Activated T-cell treated with anti-CD3 and anti-CD28 coated beads for 4 hours (primary cell): ENCODE measurements at places on chromosomes 12 and 14.
A peak's percentile ranks its signal among the peaks of the same experiment; 100 is the strongest.

DNA sequence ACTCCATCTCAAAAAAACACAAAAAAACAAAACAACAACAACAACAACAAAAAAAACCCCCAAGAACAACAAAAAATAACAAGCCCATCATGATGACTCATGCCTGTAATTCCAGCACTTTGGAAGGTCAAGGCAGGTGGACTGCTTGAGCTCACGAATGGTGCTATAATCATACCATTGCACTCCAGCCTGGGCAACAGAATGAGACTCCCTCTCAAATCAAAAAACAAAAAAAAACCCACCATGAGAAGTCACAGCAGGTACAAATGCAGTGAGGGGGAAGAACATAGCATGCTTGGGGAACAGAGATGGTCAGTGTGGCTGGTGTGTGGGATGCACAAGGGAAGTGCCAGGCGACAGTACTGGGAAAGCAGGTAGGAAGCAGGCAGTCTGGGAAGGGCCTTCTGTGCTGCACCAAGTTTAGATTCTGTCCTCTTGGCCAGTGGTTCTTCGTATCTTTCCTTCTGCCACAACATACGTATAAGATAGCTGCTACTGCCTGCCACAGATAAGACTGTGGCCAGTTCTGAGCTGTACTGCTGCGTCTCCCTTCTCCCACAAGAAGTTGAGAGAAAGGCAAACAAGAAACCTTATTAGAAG is 28.0 kb downstream of the ATG14 start:
- no peak for DNase-seq

DNA sequence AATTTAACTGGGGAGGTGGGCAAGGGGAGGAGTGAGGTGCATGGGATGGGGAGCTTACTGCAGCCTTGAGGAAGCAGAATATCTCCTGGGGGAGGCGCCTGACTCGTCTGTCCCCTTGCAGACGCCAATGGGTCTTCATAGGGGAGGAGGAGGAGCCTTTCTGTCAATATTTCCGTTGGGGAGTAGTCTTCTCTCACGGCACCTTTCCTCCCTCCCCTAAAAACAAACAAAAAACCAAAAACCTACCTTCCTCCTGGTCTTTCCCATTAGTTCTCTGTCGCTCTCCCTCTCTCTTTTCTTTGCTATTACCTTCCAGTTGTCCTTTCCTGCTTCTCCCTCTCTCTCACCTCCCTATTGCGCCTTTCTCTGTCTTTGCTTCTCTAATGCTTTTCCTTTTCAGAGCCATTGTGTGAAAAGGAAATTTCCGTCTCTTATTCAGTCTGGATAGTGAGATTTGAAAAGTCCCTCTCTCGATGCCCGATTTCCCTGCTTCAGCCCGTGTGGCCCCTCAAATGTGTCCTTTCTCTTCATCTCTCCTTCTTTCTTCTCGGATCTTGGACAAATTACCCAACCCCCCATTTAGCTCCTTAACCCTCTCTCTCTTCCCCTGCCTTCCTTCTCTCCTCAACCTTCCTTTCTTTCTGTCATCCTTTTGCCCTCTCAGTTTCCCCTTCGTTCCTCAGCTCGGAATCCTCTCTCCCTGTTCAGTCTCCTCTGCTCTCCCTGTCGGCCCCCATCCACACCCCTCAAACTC is 5.9 kb downstream of the GPR84 start:
- DNase-seq, result peak; percentile 36

GRCh38 chr12:25655702-25656101 is 102.6 kb upstream of the LMNTD1 start:
- DNase-seq, result no peak

- DNase-seq, result no peak
Observed at GRCh38 chr12:31297572-31298514, 28.1 kb downstream of the SINHCAF start.

DNA sequence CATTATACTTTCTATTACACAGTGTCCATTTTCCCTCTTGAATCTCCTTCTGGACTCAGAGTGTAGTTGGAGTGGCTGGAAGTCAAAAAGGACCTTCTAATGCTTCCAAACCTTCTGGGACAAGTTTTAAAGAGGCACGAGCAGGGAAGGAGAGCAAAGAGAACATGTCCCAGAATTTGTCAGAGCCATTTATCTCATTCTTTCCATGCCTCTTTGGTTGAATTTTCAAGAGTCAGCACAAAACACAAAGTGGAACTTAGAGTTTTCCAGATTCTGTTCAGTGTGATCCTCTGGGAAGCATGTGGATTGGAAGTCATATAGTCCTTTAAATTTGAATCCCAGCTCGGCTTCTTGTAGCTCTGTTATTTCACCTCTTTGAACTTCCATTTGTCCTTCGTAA is 138.2 kb upstream of the PWP1 start:
- DNase-seq, result no peak

DNA sequence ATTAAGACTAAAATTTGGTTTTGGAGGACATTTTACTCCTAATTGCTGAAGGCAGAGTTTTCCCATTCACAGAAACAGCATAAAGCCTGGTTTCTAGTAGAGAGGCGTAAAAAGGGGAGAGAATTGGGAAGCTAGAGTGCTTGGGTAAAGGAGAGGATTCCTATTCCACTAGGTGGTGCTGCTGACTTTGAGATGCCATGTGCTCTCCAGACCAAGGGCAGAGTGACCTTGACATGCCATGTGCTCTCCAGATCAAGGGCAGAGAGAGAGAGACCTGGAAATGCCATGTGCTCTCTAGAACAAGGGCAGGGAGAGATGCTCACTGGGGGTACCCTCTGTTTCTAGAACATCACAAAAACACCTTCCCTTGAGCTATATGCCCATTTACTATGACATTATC is 176.2 kb upstream of the PDZRN4 start:
- DNase-seq, result no peak

DNA sequence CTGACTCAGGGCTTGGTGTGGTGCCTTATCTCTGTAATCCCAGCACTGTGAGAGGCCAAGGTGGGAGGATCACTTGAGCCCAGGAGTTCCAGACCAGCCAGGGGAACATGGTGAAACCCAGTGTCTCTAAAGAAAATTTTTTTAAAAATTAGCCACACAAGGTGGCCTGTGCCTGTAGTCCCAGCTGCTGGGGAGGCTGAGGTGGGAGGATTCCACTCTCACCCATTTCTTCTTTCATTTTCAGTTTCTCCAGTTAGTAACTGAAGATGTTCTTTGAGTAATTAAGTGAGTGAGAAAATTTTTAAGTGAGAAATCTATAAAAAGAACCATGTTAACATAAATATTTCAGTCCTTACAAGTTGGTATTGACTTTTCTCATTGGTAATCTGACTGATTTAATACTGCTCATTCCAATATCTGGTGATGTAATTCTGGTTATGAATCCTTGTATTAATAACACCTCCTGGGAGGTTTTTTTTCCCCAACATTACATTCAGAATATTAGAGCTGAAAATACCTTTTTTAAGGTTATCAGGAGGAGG is 6.1 kb downstream of the METTL3 start:
- DNase-seq, result no peak

DNA sequence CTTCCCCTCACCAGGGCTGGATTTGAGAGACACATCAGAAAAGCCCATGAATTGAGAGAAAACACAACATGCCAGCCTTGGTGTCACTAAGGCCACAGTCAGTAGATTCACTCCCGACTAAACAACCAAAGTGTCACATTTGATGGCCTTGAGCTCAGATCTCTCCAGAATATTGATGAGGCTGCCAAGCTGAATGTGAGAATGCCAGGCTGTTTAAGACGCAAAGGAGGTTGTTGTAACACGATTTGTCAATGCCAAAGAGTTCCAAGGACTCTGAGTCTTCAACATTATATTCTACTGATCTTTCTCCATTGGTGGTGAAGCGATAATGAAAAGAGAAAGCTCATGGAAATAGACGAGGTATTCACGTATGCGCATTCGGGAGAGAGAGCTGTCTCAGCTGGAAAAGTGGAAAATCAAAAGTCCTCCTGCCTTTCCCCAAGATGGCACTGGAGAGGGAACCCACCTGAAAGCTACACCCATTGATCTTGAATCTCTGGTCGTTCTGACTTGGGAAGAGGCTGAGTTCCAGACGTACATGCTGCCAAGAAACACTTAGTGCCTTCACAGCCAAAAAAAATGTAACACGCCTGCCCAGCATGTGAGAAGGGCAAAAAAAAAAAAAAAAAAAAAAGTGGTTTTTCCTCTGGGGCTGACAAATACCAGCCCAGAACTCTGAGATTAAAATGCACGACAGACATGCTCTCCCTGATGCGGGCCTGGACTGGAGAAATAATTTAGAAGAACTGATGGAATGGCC is 1159.6 kb downstream of the VRK1 start:
- DNase-seq, result no peak

DNA sequence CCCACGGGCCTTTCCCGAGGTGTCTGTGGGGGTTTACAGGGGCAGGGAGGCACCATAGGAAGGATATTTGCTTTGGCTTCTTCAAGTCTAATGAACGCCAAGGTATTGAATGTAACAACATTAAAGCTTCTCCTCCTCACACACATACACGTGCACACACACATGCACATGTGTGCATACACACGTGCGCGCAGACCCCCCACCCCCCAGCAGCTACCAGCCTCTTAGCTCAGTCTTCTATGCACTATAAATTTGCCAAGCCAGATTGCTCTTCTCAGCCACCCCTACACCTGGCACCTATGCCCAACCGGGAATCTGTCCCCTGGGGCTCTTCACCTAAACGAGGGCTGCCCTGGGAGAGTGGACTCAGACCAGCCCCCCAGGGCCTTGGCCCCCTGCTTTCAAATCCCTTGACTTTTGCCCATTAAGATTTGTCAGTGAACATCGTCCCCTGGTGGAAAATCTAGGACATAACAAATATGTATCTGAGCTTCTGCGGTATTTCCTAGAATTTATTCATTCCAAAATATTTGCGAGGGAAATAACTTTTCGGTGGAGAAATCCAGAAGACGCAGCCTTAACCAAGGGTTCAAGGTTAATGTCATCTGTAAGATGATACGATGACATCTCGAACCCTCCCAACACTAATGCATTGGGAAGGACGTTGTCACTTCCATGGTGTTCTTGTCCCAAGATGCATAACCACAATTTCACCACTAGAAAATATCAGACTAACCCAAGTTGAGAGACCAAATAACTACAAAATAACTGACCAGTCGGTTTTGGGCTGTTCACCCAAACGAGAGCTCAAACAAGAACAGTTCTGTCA is 330.4 kb downstream of the MED13L start:
- no peak for DNase-seq

DNA sequence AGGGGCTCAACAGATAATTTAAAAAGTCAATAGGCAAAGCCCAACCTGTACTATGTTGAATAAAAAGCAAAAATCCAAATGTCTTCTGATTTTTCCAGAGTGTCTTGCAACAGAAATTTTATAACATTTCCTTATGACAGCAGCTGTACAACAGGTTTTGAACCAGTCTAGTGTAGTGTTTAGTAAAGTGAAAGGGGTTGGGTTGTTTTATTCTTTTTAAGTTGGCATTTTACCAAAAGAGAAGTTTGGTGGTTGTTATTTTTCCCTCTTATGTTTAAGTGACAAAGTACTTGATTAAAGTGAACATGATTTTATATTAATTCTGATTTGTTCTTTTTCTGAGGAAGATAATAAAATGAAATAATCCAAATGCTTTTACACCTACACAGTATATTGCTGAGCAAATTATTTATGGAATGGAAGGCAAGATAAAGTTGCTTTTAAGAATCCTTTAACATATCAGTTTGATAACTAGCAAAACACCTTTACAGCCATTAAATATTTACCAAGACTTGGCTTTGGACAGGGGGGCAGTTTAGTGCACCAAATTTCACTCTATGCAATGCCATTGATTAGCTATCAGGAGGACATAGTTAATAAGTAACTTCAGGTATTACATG is 128.9 kb downstream of the FOXA1 start:
- no peak for DNase-seq
